Stimulated activated CD4-positive, alpha-beta T cell treated with anti-CD3 and anti-CD28 coated beads, Interleukin-1b, Interleukin-23, amount 100 ng/mL, for 24 hours (primary cell): ENCODE measurements at places on chromosomes 11 and 22.

- no peak for DNase-seq
Measured at GRCh38 chr11:2156416-2157182, 4.4 kb downstream of the INS start.

DNA sequence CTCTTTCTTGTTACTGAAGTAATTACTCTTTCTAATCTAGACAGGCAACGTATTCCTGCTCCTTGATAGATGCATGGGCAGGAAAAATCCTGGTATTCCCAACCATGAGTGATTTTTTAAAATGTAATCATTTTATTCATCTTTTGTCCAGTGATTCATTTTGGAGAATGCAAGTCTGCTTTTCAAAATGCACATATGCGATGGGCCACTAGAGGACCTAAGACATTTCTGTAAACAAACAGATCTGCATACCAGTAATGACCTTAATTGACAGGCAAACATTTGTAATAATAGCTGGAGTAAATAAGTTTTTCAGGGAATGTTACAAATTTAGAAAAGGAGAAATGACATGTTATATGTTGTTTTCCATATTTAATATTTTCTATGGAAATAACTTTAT lies 1167.6 kb downstream of the JRKL start:
- no peak for DNase-seq

DNA sequence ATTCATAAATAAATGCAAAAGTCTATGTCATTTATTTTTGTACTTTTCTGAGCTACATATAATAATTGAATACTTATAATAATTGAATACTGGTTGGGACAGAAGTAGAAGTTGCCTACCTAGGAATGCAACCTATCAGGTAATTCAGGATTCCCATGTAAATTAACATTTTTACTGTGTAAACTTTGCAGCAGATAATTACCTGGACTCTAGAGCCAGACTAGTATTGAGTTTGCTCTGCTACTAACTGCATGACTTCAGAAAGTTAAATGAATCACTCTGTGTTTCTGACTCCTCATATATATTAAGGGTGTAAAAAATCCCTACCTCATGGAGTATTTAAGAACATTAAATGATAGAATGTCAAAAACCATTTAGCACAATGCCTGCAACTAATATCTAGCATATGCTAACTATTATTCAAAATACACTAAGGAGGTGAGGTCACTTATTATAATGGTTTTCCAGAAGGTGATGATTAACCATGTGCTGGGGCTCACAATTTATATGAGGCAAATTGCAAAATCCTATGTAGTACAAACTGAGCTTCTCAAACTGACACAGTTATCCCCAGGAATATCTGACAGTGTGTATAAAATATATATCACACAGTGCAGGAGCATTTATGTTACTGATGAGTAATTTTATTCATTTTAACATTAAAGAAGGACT lies 138.1 kb upstream of the ANO3 start:
- no peak for DNase-seq

- DNase-seq, result no peak
Measured at GRCh38 chr11:100575860-100576717, 111.0 kb upstream of the ARHGAP42 start.

GRCh38 chr11:133383201-133383600 lies 149.1 kb downstream of the OPCML start:
- DNase-seq, result no peak

- no peak for DNase-seq
Measured at GRCh38 chr11:132058211-132058772, 687.9 kb downstream of the NTM start.

GRCh38 chr11:127492029-127492428 lies 491.5 kb upstream of the KIRREL3 start:
- DNase-seq, result no peak

GRCh38 chr11:121844016-121844415 lies 272.0 kb downstream of the BLID start:
- DNase-seq, result no peak

GRCh38 chr11:112634551-112634950 lies 326.7 kb upstream of the NCAM1 start:
- no peak for DNase-seq

GRCh38 chr22:23385678-23386631 lies 194.1 kb downstream of the IGLL1 start:
- peak; percentile 77 for DNase-seq

DNA sequence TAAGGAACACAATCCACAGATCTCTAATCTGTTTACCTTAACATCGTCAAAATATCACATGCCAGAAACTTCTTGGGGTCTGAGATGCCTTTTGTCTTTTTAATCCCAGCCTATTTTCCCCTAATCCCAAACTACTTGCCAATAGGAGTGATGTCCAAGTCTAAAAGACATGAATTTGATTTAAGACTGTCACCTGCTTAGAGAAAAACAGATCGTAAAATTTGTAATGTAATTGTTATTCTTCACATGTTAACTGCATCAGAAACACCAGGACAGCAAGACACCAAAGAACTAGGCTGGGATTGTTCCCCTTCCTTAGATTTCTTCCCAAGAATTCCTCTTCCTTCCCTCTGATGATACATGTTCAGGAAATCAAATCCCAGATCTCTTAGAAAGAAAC lies 198.1 kb upstream of the ARHGAP20 start:
- no peak for DNase-seq

DNA sequence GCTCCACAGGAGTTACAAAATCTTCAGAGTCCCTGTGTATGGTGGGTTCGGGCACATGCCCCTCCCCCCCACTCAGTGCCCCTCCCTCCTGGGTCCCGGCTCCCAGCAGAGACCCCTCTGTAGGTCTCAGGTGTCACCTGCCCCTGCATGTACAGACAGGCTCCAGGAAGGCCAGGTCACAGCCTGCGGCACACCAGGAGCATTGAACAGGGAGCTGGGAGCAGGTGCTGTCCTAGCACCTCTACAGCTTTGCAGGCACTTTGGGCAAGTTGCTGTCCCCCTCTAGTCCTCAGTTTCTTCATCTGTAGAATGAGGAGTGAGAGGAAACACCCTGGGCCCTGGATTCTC lies 80.1 kb upstream of the RTL6 start:
- DNase-seq, result no peak

GRCh38 chr22:35133702-35134380 lies 67.9 kb downstream of the ISX start:
- no peak for DNase-seq

GRCh38 chr11:31690041-31690440 lies 121.1 kb downstream of the PAX6 start:
- DNase-seq, result no peak

GRCh38 chr22:43333978-43334377 lies 9.2 kb downstream of the SCUBE1 start:
- no peak for DNase-seq

- DNase-seq, result no peak
Measured at GRCh38 chr11:2590131-2590964, 109.4 kb downstream of the KCNQ1OT1 start.

- no peak for DNase-seq
Measured at GRCh38 chr11:120248551-120249278, 8.8 kb downstream of the POU2F3 start.

- no peak for DNase-seq
Measured at GRCh38 chr11:77069336-77069968, 2.7 kb downstream of the CAPN5 start.

DNA sequence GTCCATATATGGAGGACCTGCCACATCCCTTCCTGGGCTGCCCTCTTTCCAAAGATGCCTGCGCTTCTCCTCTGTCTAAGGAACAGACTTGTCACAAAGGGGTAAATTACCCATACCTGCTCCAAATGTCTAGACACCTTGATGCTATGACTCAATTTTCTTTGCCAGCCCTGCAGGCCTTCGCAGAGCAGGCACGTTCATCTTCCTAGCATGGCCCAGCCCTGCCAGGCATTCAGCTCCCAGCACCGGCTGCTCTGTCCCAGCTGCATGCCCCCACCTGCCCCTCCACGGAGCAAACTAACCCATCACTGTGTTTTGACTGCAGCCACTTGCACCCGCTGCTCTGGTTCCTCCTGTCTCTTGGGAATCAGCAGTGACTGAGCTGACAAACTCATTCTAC lies 526.1 kb downstream of the MIAT start:
- no peak for DNase-seq

DNA sequence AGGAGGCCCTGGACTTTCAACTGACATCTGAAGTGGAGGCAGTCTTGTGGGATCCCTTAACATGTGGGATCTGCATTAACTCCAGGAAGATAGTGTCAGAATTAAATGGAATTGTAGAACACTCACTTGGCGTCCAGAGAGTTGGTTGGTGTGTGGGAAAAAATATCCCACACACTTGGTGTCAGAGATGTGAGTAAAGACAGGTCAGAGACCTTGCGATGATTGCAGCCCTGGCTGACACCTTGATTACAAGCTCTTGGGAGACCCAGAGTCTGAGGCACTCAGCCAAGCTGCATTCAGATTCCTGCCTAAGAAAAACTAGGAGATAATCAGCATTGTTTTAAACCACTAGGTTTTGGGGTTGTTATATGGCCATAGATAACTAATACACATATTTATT lies 7.2 kb upstream of the TPCN2 start:
- no peak for DNase-seq

- DNase-seq, result no peak
Measured at GRCh38 chr11:20754933-20755332, 85.5 kb downstream of the NELL1 start.

- DNase-seq, result no peak
Measured at GRCh38 chr11:9150501-9150900, 59.1 kb upstream of the SCUBE2 start.

DNA sequence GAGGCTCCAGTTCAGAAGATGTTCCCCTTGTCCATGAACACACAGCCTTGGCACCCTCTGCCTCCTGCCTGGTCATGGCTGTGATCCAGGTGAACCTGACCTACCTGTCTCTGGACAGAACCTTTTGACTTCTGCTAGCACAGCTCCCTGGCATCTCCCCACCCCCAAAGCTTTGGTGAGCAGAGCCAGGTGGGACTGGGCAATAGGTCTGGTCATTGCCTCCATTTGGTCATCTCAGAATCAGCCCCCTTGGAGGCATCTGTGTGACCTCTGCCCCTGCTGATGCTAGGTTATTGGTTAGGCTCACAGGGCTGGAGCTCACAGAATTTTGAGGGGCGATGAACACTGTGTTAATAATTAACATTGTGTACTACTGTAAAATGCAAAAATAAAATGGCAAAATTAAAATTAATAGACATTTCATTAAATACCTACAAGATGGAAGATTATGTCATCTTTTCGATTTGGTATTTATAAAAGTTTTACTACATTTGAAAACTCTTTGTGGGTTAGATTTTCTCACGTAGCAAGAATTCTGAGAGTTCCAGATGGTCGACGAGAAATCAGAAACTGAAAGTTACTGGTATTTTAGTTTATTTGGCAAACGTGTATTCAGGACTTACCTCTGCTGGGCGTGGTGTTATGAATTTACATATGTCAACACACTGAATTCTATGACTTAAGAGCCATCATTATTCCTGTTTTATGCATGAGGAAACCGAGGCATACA lies 8.3 kb upstream of the KIAA0930 start:
- no peak for DNase-seq

DNA sequence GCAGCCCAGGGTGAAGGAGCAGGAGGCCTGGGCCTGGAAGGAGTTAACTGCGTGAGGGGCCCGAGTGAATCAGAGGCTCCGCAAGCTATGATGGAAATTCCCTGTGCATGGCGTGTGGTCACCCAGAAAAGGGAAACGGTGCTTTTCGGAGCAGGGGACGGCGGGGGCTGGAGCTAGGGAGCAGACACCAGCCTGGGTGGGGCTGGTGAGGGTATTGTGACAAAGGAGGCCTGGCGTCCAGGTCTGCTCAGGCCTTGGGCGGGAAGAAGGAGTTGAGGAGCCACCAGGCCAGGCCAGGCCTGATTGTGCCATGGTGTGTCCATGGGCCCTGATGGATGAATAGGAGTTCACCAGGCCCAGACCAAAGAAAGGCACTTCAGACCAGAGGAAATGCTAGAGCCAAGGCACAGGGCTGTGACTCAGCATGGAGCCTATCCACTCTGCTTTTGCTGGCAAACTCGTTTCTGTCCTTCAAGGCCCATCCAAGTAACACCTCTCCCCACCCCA lies 12.8 kb upstream of the SPI1 start:
- no peak for DNase-seq

DNA sequence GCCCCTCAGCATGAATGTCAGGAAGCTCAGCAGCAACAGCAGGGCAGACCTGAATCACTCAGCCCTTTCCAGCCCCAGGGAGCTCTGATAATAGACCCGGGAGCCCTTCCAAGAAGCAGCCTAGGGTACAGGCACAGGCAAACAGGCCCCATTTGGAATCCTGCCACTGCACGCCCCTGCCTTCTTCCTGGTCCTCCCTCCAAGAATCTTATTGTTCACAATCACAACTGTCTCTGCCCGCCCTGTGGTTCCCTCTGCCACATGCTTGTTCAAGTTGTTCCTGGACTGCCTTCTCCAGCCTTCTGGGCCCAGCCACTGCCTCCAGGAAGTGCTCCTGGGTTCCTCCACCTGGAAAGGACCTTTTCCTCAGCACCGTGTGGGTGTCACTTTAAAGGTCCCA lies 54.6 kb downstream of the LRRC32 start:
- DNase-seq, result no peak

DNA sequence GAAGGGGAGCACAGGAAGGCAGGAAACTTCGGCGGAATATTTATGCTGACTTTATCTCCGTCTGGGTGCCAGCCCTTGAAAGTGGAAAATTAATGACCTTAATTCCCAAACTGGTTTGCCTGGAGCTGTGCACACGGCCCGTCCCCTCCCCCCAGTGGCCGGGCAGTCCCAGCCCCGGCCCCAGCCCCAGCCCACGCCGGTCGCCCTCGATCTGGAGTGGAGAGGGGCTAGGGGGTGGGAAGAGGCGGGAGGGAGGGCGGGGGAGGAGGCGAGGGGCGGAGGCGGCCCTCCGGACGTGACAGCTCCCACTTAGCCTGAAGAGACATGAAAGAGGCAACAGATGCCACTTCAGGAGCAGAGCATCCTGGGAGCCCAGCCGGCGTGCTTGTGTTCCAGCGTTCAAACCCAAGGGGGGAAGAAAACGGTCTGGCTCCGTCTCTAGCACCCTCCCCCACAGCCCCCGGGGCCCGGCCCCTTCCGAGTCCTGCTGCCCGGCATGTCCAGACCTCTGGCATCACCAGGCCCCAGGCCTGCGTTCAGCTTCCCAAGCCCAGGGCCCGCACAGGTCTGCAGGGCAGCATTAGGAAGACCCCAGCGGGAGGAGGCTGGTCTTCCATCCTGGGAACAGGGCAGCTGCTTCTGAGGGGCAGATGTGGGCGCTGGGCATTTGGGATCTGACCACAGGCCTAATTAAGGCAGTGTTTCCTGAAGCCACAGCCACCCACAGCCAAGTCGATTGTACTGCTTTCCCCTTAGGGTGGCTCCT lies 20.0 kb upstream of the LMO1 start:
- DNase-seq, result no peak

GRCh38 chr22:29152045-29152953 lies 53.4 kb upstream of the EMID1 start:
- DNase-seq, result no peak
